H1 (cell line): ENCODE measurements at places on chromosomes 7 and 10.

GRCh38 chr7:75856536-75856935 lies 22.3 kb upstream of the RHBDD2 start:
- no peak for DNase-seq

DNA sequence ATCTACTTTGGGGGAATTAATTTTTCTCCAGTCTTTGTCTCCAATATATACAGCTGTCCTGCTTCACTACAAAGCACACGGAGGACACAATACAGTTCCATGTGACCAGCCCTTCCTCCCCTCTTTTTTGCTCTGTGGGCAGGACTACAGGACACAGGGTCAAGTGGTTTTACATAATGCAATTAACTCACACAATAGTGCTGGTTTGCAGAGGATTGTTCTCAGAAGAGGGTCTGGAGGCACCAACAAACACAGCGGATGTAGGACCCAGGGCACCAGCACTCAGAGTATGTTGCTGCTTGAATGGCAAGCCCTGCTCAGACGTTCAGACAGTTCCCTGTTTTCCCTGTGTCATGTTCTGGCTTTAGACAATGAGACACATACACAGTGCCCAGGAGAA lies 52.0 kb upstream of the NPTX2 start:
- no peak for DNase-seq

DNA sequence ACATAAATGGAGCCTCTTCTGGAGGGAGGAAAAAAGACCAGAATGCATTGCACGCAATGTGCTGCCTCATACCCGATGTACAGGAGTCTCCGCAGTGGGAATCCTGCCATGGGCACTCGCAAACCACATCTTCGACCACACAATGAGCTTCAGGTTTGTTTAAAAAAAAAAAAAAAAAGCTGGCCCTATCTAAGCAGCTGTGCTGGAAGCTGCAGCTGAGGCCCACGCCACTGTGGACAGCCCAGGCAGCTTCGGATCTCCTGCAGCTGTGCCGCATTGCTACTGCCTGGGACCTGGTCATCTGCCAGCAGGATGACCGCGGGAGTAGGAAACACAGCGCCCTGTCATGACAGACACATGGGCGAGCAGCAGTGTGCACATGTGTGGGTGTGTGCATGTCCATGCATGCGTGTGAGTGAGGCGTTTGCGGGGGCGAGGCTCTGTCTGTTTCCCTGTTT lies 26.0 kb downstream of the EN2 start:
- no peak for DNase-seq

- no peak for DNase-seq
Measured at GRCh38 chr10:91598211-91598977, 34.5 kb downstream of the PPP1R3C start.

DNA sequence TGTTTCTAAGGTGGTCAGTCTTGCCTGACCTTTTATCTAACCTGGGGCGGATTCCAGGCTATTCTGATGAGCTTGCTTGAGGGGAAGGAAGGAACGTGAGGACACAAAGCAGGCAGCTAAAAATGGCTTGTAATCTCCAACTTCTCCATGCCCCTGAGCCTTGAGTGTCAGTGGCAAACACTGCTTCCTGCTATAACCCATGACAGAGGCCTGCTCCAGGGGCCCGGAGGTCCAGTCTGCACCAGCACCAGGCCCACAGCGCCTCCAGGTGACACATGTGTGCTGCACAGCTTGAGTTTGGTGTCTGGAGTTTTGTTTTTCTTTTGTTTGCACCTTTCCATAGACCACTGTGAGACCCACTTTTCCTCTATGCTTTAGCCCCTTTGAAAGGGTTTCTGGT lies 207.9 kb downstream of the PAXIP1 start:
- DNase-seq = no peak

GRCh38 chr10:72727130-72727529 lies 35.2 kb downstream of the MCU start:
- DNase-seq = no peak

DNA sequence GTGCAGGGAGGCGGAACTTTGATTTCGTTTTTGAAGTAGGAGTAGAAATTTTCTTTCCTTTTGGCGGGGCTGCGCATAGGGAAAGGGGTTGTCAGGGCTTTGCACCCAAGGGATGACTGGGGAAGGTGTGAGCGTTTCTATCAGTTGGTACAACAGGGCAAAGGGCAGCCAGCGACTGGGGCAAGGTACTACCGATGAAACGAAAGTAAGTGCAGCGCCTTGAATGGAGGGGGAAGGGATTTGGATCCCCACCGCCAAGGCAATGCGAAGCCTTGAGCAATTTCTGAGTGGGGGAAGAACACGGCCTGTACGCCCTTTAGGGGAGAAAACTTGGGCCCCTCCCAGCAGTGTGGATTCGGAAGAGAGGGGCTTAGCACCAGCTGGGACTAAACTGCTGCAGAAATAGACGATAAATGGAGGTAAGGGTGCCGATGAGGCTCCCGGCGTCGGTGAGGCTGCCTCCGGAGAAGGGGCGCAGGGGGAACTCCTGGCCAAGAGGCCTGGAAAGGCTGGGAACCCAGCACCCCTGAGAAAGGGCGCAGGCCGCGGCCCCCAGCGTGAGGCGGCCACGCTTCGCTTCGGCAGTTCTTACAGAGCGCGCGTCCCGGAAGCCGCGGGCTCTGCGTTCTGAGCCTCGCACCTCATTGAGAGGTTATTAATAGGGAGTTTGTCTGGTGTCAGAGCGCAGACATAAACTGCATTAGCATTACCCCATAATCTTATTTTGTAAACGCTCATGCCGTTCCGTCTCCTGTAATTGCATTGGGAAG lies 10.0 kb upstream of the TLX1 start:
- DNase-seq = no peak

- no peak for DNase-seq
Measured at GRCh38 chr10:87578842-87579401, 74.2 kb downstream of the MINPP1 start.

GRCh38 chr7:100407285-100408180 lies 21.0 kb downstream of the ZCWPW1 start:
- no peak for DNase-seq

- peak; percentile 16 for DNase-seq
Measured at GRCh38 chr10:124204726-124205125, 111.3 kb upstream of the CHST15 start.

DNA sequence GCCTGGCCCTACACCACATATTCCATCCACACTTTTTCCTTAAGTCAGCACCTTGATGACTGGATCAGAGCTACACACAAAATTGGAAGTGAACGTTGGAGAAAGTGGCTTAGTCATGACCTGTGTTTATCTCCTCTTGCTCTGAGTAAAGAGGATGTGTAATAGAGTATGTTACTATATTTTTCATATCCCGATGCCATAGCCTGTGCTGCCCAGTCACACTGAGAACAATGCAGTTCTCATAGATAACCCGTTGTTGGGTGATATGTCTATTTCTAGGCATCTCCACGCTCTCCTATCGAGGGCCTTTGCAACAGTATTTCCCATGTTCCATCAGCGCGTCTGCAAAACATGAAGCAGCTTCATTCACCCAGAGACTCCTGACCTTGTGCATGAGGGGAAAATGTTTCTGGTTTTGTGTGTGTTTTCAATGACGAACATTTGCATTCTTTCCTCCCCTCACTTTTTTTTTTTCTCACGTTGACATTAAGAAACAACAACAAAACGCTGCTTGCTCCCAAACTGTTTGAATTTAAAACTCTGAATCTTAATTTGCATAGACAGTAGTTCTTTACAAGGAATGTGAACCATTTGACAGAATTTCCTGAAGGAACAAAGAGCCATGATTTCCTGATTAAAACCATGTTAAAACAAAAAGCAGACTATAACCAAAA lies 43.4 kb downstream of the GRK5 start:
- DNase-seq = no peak

DNA sequence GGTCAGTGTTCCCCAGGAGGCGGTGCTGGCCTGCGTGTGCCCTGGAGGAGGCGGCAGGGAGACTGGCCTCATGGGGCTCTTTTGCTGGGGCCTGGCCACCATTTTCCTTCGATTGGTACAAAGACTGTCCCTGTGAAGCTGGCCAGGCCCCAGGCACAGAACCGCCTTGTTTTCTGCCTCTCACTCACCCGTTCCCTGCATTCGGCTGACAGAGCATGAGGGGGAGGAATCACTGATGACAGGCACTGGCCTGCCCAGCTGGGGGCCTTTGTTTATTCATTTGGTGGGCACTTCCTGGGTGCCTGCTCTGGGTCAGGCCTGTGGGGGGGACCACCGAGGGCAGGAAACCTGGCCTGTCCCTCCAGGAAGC lies 139.2 kb downstream of the FAM53B start:
- DNase-seq = no peak

DNA sequence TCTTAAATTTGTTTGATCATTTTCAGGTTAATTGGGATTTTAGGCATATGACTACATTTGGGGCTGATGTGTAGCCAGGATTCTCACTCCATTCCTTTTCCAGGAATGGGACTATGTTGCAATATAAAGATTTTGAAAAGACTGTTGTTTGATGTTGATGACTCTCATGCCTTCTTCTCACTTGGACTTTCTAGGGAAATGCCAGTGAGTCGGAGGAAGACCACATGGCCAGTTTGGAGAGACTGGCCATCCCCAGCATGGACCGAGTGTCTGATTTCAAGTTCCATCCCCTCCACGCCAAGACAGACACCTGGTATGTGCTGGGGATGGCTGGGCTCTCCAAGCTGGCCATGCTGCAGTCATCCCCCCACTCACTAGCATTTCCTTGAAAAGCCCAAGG lies 5.5 kb downstream of the IGFBP3 start:
- no peak for DNase-seq

GRCh38 chr7:43444711-43445578 lies 138.0 kb upstream of the STK17A start:
- peak; percentile 42 for DNase-seq

GRCh38 chr10:75544993-75545706 lies 113.7 kb downstream of the LRMDA start:
- no peak for DNase-seq

DNA sequence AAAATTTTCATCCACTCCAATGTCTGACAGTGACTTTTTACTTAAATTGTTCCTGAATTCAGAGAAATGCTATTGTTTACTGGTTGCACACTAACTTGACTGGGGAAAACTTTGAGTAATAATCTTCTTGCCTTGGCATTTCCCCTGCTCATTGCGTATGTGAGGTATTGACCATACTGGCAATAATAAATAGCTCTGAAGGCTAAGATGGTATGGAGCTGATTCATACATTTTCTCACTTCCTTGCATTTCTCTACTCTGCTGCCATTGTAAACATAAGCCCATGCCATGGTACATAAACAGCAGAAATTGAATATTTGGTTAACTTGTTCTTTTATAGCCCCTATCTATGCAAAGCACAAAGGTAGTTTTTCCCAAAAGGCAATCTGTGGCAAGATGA lies 290.0 kb downstream of the RNLS start:
- DNase-seq = no peak

- no peak for DNase-seq
Measured at GRCh38 chr7:122383934-122384333, 79.4 kb upstream of the FEZF1 start.

DNA sequence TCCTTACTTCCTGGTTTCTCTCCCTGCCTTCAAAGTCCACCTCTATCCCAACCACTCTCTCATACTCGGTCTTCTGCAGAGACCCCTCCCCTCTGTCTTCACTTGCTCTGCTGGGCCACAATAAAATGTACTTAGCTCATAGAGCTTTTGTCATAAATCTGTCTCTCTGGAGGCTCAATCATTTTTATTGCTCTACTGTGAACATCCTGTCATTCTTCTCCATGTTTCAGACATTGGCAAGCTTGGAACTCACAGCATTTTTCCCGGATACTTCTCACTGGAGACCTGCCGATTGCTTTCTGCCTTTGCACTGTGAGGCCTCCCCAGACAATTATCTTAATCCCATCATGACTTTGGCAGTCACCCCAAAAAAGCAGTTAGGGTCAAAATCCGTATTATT lies 192.3 kb upstream of the ZMIZ1 start:
- peak; percentile 22 for DNase-seq

GRCh38 chr7:98058186-98058585 lies 48.5 kb upstream of the LMTK2 start:
- no peak for DNase-seq

- DNase-seq = no peak
Measured at GRCh38 chr7:48292949-48293348, 121.7 kb downstream of the ABCA13 start.

DNA sequence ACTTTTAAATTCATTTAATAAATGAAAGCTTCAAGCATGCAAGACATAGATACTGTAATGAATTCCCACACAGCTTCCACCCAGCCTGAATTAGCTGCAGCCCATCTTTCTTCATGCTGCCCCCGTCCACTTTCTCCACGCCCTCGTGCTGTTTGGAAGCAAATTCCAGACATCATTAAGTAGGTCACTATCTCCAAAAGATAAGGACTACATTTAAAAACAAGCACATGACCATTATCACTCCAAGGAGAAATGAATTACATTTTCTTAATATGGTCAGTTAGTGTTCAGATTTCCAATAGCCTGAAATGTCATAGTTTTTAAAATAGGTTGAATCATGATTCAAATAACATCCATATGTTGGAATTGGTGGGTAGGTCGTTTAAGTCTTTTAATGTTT lies 24.3 kb downstream of the LMTK2 start:
- DNase-seq = no peak

DNA sequence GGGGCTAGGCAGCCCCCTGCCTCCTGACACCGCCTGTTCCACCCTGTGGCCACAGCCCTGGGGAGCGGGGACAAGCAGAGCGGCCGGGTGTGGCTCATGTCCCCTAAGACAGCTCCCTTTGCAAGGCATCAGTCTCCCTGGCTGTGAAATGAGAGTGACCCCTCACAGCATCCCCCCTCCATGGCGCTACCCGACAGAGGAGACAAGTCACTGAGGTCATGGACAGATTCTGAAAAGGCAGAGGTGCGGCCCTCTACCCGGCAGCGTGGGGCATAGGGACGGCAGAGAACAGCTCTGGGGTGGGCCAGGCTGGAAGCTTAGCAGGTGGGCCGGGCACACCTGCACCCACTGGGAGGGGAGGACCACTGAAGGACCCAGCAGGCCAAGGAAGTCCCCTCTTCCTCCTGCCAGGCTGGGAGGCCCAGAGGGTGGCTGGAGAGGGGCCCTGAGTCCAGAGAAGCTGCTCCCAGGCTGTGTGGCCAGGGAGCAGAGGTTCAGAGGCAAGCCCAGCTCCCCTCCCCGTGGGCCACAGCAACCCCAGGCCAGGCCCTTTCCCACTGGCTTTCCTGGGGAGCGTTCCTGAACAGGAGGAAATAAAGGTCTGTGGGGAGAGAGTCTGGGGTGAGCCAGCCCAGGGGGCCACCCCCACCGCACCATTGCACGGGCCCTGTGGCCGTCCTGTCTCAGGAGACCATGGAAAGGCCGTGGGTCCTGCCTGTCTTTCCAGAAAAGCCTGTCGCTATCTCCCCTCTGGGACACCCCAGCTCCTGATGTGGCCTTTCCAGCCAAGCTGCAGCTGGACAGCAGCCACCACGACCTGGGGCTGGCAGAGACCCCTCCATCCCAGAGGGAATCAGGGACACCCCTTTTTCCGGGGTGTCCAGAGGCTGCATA lies 1.7 kb downstream of the ADAP1 start:
- DNase-seq = no peak

- no peak for DNase-seq
Measured at GRCh38 chr10:18217577-18217976, 77.4 kb downstream of the CACNB2 start.

- no peak for DNase-seq
Measured at GRCh38 chr10:29107866-29108498, 180.9 kb upstream of the LYZL1 start.
